ENCODE measurements at places on chromosomes 5 and 9.

- no peak for DNase-seq
These were observed 77.0 kb downstream of the RAD23B start for GRCh38 chr9:107360098-107360497.

GRCh38 chr5:36897616-36898015, 21.0 kb downstream of the NIPBL start:
- no peak for DNase-seq

DNA sequence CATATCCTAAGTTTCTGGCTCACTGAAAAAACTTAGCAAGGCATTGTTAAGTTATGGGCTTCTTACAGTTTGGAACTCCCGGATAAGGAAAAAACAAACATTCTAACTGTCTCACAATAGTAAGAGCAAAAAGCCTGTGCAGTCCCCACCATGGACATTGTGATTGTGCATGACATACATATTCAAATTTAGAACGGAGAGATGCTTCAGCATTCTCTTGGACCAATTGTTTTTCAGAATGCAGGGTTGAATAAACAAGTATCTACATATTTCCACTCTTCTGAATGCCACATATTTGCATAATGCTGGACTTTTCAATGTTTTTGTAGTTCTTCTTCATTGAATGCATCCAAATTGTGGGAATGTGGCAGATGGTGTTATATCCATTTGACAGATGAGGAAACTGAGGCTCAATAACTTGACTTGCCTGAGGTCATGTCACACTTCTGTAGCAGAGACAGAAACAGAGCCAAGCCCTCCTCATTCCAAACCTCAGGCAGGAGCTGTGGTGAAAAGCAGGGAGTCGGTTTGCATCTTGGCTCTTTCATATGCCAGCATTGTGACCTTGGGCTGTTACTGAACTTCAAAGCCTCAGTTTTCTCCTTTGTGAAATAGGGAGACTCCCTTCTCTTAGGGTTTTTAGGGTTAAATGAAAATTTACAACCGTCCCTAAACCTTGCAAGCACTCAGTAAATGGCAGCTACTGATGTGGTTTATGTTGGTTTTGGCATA, 95.1 kb downstream of the IQGAP2 start:
- DNase-seq, result no peak

DNA sequence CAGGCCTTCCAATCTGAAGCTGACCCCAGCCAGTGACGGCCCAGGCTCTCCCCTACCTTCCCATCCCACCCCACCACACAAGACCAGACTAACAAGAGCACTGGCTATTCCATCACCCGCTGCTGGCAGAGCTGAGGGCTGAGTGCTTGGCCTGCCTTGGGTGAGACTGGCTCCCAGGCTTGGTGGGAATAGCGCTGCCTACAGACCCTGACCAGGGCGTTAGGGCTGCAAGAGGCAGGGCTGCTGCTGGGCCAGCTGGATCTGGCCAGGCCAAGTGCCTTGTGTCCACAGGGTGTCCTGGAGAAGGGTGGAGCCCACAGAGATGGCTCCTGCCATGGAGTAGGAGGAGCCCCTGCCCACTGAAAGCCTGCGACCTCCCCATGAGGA, 31.6 kb upstream of the ANGPTL2 start:
- no peak for DNase-seq

DNA sequence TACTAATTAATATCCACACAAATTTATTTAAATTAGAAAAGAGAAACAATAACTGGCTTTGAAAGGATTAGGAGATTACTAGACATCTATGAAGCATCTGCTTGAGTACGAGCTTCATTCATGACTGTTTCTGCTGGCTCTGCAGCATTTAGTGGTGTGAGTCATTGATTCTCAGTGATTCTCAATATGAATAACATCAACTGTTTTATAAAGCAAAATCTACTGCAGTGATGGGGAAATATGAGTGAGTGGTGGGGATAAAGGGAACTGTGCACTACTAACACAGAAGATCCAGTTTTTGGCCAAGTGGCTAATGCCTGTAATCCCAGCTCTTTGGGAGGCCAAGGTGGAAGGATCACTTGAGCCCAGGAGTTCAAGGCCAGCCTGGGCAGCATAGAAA, 8.4 kb downstream of the FNBP1 start:
- DNase-seq, result no peak

DNA sequence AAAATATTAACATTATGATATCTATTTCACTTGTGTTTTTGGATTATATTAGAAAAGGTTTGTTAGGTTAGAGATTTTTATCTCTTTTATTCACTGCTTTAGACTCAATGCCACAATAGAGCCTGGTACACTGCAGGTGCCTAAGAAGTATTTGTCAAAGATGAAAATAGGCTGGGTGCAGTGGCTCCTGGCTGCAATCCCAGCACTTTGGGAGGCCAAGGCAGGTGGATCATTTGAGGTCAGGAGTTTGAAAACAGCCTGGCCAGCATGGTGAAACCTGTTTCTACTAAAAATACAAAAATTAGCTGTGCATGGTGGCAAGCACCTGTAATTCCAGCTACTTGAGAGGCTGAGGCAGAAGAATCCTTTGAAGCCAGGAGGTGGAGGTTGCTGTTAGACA, 64.3 kb downstream of the C9 start:
- DNase-seq, result no peak

GRCh38 chr5:145324101-145324500, 511.0 kb downstream of the PRELID2 start:
- no peak for DNase-seq

GRCh38 chr5:55160493-55161209, 680 bp downstream of the GPX8 start:
- no peak for DNase-seq

DNA sequence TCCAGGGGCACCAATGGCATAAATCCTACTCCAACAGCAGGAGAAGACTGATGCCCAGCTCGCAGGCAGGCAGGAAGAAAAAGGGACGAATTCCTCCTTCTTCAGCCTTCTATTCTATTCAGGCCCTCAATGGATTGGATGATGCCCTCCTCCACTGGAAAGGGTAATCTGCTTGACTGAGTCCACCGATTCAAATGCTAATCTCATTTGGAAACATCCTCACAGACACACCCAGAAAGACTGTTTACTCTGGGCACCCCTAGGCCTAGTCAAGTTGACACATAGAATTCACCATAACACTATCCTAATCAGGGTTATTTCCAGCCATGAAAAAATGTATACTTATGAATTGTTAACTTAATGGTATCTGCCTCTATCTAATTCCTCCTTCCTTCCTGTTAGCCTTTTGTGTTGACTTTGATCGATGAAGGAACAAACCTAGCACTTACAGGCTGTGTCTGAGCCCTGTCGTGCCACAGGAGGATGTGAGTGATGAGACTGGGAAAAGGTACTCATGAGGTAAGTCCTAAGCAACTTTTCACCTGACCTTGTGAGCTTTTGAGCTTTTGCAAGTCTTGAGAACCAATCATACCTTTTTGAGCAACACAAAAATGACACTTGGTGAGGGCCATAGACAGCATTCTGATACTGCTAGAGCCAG, 36.5 kb downstream of the FOXD1 start:
- no peak for DNase-seq

DNA sequence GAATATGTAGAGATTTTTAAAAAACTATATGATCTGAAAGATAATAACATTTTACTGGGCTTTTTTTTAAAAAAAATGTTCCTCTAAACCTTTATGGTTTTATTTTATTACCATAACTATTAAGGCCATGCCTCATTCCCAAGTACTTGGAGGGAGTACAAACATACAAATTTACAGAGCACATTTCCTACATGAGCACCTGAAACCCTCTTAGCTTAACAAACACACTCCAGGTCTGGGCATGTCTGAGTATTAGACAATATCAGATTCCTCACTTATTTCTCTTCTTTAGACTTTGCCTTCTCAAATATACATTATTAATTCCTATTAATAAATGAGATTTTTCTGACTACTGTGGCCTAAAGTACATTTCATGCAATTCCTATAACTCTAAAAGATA, 319.2 kb downstream of the SLCO4C1 start:
- no peak for DNase-seq

DNA sequence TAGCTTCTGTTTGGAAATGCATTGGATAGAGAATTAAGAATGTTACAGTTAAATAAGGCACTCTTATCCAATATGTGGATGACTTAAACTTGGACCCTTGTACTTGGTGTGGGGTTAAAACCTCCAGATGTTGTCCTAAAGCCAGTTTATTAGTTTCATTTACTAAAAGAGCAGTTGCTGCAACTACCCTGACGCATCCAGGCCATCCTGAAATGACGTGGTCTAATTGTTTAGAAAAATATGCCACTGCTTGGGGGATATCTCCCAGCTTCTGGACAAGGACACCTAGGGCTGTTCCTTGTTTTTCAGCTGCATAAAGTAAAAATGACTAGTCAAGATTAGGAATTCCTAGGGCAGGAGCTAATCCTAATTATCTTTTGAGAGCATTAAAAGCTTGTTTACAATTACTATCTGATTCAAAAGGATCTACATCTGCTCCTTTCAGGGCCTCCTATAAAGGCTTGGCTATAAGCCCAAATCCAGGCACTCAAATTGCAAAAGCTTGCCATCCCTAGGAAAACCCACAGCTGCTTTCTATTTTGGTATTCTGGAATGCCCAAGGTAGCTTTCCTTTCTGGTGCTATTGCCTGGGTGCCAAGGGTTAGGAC, 45.7 kb upstream of the SLCO4C1 start:
- no peak for DNase-seq

- DNase-seq, result peak; percentile 75
These were observed at the start of gene CTSL for GRCh38 chr9:87725900-87726709. TSS of gene CTSL (plus strand) at chr9:87726119. CDS start at chr9:87727604, 1,485 bp downstream.

- no peak for DNase-seq
These were observed 11.2 kb upstream of the RIC1 start for GRCh38 chr9:5617749-5618148.

- DNase-seq, result no peak
These were observed 1.9 kb downstream of the LPAR1 start for GRCh38 chr9:111036429-111036789.

- no peak for DNase-seq
These were observed 151.7 kb upstream of the ZNF366 start for GRCh38 chr5:72658761-72659540.

DNA sequence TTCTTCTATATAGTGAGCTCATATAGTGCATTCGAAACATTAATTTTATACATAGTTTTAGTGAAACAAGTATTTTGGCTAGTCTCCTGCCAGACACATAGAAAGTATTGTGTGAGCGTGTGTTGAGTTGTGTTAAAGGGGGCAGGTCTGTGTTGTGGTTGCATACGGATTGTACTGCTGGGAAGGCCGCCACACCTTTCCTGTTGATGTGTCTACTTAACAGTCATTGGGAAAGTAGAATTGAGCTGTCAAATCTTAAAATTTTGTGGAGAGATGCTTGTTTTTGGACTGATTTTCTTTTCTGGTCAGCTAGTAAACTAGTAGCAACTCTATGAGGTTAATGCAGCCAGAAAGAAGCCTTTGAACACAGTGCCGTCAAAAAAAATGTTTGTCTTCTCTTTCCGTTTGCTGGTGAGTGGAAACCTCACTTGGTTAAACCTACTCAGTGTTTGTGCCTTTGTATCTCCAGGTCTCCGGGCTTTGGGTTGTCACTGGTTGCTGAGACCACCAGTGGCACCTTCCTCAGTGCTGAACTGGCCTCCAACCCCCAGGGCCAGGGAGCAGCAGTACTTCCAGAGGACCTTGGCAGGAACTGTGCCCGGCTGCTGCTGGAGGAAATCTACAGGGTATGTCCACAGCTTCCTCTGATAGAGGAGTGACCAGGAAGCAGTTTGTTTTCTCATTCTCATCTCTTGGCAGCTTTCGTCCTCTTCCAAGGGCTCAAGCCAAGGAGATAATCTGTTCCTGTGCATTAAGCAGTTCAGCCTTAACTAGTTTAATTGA, 51.5 kb downstream of the RCL1 start:
- no peak for DNase-seq

GRCh38 chr9:68577774-68578591, 37.3 kb upstream of the TMEM252 start:
- no peak for DNase-seq

DNA sequence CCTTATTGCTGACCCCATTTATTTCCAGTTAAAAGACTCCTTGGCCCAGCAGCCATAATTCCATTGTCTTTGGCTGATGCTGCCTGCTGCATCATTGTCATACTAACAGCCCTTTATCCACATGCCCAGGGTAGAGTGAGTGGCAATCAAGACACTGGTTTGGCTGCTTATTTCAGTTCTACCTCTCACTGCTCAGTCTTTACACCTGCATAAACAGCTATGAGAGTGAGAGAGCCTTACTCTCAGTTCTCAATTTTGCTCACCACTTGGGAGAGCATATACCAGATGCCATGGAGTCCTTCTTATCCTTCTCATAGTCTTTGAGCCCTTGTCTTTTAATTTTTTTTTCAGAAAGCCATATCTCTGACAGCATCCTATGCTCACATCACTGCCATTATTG, 596.9 kb upstream of the CYLC2 start:
- DNase-seq, result no peak

Measured in ascending aorta (tissue), 2 donors.